ENCODE measurements at places on chromosomes 3 and 15.

DNA sequence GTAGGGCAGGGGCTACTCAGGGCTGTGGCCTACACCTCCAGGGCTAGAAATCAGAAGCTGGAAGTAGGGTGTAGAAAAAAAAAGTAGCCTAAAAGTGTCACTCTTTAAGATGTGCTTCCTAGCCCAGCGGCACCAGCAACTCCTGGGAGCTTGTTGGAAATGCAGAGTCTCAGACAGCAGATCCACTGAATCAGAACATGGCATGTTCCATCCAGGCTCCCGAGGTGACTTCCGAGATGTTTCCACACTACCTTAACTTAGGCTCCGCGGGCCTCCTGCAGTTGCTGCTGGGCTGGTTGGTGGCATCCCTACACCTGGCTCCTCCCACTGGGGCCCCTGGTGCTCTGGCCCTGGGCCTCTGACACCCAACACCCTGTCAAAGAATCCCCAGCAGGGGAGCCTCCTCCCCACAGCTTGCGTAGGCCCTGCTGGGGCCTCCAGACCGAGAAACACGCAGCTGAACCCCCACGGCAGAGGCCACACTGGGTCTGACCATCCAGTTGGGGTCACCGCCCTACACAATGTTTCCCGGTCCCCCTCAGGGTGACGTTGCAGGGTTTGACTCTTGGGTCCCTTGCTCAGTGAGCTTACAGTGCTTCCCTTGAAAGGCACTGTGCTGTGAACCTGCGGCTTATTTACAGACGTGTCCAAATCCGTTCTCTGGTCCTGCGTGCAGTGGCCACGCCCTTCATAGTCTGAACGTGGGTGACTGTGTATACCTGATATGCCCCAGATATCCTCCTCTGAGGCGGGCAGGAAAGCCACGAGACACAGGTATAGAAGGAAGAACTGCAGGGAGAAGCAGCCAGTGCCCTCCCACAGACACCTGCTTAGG lies 46.5 kb downstream of the FAM174B start:
- no peak for DNase-seq

- no peak for DNase-seq
Measured at GRCh38 chr3:45553469-45553974, 41.0 kb upstream of the LIMD1 start.

DNA sequence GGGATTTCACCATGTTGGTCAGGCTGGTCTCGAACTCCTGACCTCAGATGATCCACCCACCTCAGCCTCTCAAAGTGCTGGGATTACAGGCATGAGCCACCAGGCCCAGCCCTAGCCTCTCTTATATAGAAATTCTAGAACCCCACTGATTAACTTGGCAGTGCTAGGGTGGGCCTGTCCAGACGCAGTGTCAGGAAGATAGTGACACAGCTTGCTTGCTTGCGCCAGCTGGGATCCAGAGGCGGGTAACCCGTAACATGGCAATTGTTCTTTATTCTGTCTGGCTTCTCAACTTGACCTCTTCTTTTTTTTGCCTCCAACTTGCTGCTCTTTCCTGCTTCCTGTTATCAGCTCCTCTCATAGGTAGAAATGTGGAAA lies 16.2 kb downstream of the CEP19 start:
- no peak for DNase-seq

- no peak for DNase-seq
Measured at GRCh38 chr15:70020229-70020628, 77.5 kb downstream of the TLE3 start.

- DNase-seq = no peak
Measured at GRCh38 chr3:86653661-86654205, 337.2 kb downstream of the VGLL3 start.

GRCh38 chr15:81256916-81257315 lies 60.2 kb downstream of the IL16 start:
- DNase-seq = no peak

GRCh38 chr15:70955151-70955550 lies 62.5 kb downstream of the LRRC49 start:
- no peak for DNase-seq

- DNase-seq = no peak
Measured at GRCh38 chr3:57224856-57225255, 2.7 kb upstream of the APPL1 start.
